ENCODE measurements at places on chromosomes 12 and 14.

GRCh38 chr12:67269633-67270573, 745 bp downstream of the CAND1 start:
- DNase-seq, result no peak

DNA sequence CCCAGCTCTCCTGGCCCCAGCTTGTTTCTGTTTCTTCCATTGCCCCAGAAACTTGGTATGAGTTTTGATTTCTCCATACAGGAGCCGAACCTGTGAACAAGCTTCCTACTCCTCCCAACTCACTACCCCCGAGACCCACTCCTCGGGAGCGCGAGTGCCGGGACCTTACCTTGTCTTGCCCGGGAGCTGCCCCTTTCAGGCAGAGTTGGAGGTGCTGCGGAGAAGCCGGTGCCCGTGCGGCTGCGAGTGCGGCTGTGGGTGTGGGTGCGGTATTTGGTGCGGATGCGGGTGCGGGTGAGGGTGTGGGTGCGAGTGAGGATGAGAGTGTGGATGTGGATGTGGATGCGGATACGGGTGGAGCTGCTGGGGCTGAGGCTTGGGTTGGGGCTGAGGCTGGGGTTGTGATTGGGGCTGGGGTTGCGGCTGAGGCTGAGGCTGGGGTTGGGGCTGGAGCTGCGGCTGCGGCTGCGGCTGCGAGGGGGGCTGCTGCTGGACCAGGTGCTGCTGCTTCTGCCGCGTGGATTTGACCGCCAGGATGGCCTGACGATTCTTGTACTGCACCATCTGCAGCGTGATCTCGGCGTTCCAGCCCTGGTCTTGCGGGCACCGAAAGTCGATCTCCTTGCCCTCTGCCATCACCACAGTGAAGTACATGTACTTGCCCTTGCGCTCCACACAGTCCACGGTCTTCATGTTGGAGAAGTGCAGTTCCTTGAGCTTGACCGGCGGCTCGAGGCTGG, 1.1 kb downstream of the PHLDA1 start:
- peak; percentile 36 for DNase-seq

GRCh38 chr14:104639471-104639870, 34.9 kb upstream of the TMEM179 start:
- DNase-seq, result no peak

- peak; percentile 44 for DNase-seq
Measured at GRCh38 chr12:40149673-40150260, 43.9 kb upstream of the SLC2A13 start.

DNA sequence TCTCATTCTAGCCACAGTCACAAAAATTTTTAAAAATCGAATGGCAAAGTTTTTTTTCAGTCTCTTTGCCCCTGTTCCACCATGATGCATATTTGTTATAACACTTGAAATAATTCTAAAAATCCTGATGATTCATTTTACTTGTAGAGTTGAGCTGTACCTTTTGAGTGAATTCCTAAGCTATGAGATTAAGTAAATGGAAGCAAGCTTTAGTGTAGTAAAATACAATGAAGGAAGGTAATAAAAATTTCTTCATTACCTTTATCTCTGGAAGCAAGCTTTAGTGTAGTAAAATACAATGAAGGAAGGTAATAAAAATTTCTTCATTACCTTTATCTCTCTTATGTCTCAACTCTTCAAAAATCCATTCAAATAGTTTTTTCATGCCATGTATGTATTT, 46.1 kb downstream of the TMTC3 start:
- no peak for DNase-seq

DNA sequence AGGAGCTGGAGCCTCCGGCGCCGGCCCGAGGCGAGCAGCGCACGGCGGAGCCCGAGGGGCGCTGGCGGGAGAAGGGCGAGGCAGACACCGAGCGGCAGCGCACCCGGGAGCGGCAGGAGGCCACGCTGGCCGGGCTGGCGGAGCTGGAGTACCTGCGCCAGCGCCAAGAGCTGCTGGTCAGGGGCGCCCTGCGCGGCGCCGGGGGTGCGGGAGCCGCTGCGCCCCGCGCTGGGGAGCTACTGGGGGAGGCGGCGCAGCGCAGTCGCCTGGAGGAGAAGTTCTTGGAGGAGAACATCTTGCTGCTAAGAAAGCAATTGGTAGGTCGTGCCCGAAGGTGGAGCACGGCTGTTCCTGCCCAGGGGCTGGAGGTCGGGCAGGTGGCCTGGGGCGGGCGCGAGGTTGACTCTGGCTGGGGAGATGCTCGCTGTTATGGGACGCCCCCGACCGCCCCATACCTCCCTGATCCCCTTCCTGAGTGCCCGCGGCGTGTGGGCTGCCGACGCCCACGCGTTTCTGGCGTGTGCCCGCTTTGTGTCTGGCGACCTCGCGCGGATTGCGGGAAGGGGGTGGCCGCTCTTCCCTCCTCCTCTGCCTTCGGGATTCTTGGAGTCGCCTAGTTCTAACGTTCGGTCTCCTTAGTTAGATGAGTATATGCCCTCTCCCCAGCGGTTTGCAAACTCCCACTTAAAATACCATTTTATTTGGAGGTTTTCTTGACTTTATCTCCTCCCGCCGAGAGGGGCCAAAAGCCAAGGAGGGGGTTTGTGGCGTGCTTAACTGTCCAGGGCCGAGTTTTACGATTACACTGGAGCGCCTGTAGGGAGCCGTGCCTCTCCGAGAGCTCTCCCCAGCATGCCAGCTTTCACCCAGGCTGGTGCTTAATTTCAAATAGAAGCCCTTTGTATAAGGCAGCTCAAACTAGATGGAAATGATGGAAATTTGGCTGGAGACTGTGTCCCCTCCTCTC, 752 bp downstream of the DACT1 start:
- DNase-seq, result peak; percentile 7

GRCh38 chr12:108856428-108857157, 790 bp downstream of the SSH1 start:
- DNase-seq, result peak; percentile 78

Data from inflammatory macrophage treated with lipopolysaccharide for 1 hour (primary cell).